ENCODE measurements at places on chromosomes 7 and 10. TPM values are rescaled to one million over a fixed set of nuclear protein-coding genes. Genes with fewer than 3 reads are reported as not detected.

The KLF14 gene
- total RNA-seq: 0.34 TPM

The OLAH gene
- total RNA-seq: 0.25 TPM

The NUPR2 gene
- not detected for total RNA-seq

The CRHR2 gene
- total RNA-seq: 1.3 TPM

The OR13A1 gene
- not detected for total RNA-seq

The ECHDC3 gene
- total RNA-seq: 127 TPM

The TWIST1 gene
- total RNA-seq: not detected

The CALU gene
- total RNA-seq: 236 TPM

The MYO1G gene
- total RNA-seq: 1.1 TPM

The PRSS37 gene
- not detected for total RNA-seq

The AMZ1 gene
- not detected for total RNA-seq

The KCNK18 gene
- not detected for total RNA-seq

The MKX gene
- 0.06 TPM for total RNA-seq

The ATOH7 gene
- total RNA-seq: not detected

The ADIRF gene
- total RNA-seq: 25.0 TPM

The KIN gene
- 5.5 TPM for total RNA-seq

The PDZD7 gene
- not detected for total RNA-seq

The INTS15 gene
- total RNA-seq: 26.3 TPM

The BNIP3 gene
- total RNA-seq: 165 TPM

The TMEM184A gene
- 2.8 TPM for total RNA-seq

The CTBP2 gene
- total RNA-seq: 33.0 TPM

The LRRC17 gene
- total RNA-seq: 0.34 TPM

The NANOS1 gene
- total RNA-seq: 14.8 TPM

The TRPV6 gene
- not detected for total RNA-seq

The LAMB1 gene
- 43.6 TPM for total RNA-seq

The SPRN gene
- not detected for total RNA-seq

The MMP21 gene
- total RNA-seq: not detected

The PLPP4 gene
- total RNA-seq: not detected

The DDC gene
- total RNA-seq: 1.7 TPM

The NPSR1 gene
- not detected for total RNA-seq

The RAB18 gene
- 87.0 TPM for total RNA-seq

The ATXN7L1 gene
- 6.0 TPM for total RNA-seq

The GSTO2 gene
- total RNA-seq: 2.7 TPM

The GIMAP6 gene
- 16.5 TPM for total RNA-seq

The CYP3A4 gene
- total RNA-seq: 3.2 TPM

The RTKN2 gene
- total RNA-seq: not detected

The LMOD2 gene
- total RNA-seq: 838 TPM

The STEAP1B gene
- total RNA-seq: 0.91 TPM

The TAS2R40 gene
- total RNA-seq: not detected

Measured in psoas muscle (tissue), 8 donors.